Mesenchymal stem cell (in vitro differentiated cells and primary cell): ENCODE measurements at places on chromosomes 6 and 20.

GRCh38 chr6:17491416-17492142 is 98.2 kb downstream of the CAP2 start:
- DNase-seq, result peak; percentile 57

GRCh38 chr20:57922706-57923105 is 212.9 kb upstream of the PMEPA1 start:
- DNase-seq, result no peak

DNA sequence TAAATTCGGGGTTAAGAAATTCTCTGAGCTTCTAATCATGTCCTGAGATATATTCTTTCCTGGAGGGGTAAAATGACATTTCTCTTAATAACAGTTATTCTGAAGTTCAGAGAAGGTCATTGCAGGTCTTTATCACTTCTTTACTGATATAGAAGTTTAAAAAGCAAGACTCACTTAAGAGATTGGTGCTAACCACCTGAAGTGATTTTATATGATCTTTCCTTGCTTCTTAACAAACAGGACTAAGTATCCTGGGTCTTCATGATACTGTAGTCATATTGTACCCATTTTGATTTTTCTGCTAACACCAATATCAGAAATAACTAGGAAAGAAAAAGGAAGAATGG is 39.3 kb upstream of the PRDM1 start:
- DNase-seq, result no peak

DNA sequence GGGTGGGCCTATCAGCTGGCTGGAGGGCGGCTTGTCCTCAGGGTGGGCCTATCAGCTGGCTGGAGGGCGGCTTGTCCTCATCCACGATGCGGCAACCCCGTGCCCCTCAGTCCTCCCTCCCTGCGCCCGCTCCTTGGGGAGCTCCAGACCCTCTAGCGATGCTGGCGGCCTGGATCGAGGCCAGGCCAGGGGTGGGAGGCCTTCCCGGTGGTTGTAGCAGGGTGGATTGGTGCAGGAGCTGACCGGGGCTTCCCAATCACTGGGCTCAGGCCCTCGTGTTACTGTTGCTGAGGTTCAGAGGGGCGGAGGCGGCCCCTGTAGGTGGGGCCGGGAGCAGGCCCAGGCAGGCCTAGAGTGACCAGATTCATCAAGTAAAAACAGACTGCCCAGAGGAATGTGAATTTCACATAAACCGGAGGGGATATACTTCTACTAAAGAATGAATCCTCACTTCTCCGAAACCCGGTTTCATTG is 8.8 kb downstream of the SLC17A9 start:
- DNase-seq, result no peak

DNA sequence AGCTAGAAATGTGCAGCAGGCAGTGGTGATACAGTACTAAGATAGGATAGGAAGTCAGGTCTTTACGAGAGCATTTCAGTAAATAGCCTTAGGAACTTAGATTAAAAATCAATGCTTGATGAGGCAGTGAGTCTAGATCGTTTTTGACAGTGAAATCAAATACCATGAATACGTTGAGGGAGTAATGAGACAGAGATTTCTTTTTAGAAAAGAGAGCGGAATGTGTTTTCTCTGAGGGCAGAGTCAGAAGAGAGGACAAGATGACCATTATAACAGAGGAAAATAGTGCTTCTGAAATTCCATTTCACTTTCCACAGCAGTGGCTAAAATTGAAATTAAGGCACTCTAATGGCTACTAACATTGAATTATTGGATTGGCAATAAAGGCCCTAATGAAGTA is 339.6 kb downstream of the UTRN start:
- DNase-seq, result no peak

- DNase-seq, result no peak
These were observed 37.8 kb downstream of the SERPINB1 start for GRCh38 chr6:2803731-2804429.

GRCh38 chr6:64439274-64439673 is 803.7 kb downstream of the PHF3 start:
- no peak for DNase-seq

- DNase-seq, result no peak
These were observed 172.1 kb upstream of the HTR1E start for GRCh38 chr6:86765211-86765610.

GRCh38 chr6:2739335-2739734 is 11.4 kb downstream of the MYLK4 start:
- DNase-seq, result peak; percentile 94

- DNase-seq, result no peak
These were observed 314.7 kb upstream of the NOX3 start for GRCh38 chr6:155770313-155770712.

- DNase-seq, result peak; percentile 83
These were observed at the start of gene LAMA2 for GRCh38 chr6:128882991-128883611. LAMA2 (plus strand) TSS chr6:128883138; CDS start chr6:128883246, 108 bp downstream.

DNA sequence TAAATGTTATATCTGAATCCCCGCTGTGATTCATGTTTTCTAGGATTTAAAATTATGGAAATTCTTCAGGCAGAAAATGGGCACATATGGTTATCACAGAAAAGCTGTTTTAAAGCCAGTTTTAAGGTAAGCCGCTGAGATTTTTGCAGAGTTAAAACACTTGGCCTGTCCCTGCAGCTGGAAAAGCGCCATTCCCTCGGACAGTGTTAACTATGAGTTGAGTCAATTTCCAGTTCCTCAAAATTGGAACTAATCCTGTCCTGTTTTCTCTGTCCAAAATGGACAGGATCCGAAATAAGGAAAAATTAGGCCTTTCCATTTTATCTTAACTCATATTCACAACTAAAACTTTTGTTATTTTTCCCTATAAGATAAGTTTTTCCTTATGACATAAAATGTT is 225.2 kb downstream of the SAMD5 start:
- no peak for DNase-seq

GRCh38 chr6:159056432-159056831 is 11.6 kb upstream of the TAGAP start:
- DNase-seq, result no peak

DNA sequence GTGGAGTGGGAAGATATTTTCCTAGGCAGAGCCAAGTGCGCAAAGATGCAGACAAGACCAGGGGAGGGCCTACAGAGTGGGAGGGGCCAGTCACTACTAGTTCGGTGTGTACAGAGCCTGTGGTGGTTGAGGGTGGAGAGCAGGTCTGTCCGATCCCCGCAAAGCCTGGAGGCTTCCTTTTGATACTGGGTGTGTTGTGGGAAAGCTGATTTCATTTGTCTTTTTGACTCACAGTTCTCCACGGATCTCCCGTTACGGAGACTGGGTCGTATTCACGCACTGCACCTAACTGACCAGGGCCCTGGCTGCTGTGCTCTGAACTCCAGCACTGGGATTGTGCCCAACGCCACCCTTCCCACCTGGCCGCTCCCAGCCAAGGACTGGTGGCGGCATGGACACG is 1.4 kb upstream of the TIAM2 start:
- no peak for DNase-seq

DNA sequence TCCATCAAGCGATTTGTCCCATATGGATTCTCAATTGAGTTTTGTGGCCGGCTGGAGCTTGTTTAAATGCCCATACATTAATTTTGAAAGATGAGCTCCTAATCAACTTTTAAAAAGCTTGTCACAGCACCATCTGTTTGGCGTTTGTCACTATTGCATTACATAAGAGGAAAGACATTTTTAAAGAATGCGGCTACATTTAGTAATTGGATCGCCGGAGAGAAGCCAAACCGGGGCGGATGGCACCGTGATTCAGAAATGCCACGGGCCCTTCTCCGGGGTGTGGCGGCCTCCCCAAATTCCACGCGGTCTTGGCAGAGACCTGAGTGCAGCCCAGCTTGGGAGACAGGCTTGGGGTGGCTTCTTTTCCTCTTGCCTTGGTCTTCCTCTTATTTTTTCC is 67.7 kb upstream of the ZNFX1 start:
- DNase-seq, result peak; percentile 8

- DNase-seq, result no peak
These were observed 145.5 kb upstream of the LAMP5 start for GRCh38 chr20:9368893-9369292.

GRCh38 chr6:116714296-116714695 is 33.3 kb downstream of the KPNA5 start:
- DNase-seq, result no peak

DNA sequence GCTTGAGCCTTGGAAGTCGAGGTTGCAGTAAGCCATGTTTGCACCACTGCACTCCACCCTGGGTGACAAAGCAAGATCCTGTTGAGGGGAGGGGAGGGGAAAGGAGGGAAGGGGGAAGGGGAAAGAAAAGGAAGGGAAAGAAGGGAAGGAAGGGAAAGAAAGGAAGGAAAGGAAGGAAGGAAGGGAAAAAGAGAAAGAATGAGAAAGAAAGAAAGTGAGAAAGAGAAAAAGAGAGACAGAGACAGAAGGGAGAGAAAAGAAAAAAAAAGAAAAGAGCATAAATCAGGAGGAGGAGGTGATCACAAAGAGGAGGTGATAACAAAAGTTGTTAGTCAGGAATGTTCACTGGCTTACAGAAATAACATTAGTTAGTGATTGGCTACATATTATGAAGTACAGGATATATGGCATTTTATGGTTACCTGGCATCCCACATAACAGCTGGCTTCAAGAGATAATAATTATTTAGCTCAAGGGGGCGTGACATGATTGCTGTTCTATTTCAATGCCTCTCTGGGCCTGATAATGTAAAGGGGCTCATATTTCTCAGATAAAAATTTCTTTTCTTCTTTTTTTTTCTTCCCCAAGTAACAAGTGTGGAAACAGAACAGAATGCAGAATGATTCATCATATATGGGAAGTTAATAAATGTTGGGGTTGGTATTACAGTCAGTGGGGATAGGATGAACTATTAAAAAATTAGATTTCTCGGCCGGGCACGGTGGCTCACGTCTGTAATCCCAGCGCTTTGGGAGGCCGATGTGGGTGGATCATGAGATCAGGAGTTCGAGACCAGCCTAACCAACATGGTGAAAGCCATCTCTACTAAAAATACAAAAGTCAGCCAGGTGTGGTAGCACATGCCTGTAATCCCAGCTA is 27.1 kb downstream of the SAMHD1 start:
- no peak for DNase-seq

- no peak for DNase-seq
These were observed 809 bp upstream of the NOL7 start for GRCh38 chr6:13614126-13614925.

DNA sequence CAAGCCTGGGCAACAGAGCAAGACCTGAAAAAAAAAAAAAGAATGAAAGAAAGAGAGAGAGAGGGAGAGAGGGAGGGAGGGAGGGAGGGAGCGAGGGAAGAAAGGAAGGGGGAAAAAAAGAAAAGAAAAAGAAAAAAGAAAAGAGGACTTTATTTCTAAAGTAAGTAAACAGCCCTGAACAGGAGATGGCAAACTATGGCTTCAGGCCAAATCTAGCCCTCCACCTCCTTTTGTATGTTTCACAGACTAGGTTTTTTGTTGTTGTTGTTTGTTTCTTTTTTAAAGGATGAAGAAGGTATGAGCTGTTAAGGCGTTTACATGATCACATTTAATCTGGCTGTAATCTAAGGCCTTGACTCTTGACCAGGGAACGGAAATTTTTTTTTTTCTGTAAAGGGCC is 711.1 kb upstream of the NRSN1 start:
- DNase-seq, result no peak

DNA sequence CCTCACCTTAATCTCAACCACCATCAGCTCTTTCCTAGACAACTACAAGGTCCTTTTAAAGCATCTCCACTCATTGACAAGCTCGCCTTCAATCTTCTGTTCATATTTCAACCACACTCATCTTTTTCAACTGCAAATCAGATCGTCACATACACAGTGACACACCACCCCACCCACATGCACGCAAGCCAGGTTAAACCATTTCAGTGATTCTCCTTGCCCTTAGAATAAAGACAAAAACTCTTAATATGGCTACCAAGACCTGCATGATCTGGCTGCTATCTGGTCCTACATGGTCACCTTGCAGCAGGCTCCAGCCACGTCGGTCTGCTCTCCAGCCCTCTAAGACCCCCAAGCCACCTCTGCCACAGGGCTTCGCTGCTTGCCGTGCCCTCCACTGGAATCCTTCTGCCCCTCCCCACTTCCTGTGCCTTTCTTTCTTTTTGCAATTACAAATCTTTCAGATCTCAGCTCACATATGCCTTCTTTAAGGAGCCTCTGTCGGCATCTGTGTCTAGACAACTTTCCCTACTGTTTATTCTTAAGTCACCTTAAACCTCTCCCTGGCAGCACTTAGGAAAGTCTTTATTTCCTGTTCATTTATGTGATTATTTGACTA is 507.3 kb upstream of the ARID1B start:
- no peak for DNase-seq

DNA sequence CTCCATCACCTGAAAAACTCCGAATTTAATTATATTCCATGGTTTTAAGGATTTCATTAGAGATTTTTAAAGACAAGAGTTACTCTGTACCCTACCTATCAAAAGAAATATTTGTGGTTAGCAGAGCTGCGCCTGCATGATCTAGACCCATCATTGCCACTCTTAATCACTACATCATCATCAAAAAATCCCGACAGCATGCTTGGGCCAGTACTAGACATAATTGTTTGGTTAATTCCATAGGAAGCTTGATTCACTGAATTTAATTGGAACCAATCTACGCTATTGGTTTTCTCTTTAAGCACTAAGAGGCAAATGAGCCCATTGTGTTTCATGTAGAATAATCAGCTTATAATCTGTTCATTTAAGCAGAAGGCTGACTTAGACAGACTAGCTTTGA is 33.4 kb upstream of the RNF217 start:
- no peak for DNase-seq

- peak; percentile 65 for DNase-seq
These were observed 80.4 kb downstream of the ARID1B start for GRCh38 chr6:156857573-156857972.

DNA sequence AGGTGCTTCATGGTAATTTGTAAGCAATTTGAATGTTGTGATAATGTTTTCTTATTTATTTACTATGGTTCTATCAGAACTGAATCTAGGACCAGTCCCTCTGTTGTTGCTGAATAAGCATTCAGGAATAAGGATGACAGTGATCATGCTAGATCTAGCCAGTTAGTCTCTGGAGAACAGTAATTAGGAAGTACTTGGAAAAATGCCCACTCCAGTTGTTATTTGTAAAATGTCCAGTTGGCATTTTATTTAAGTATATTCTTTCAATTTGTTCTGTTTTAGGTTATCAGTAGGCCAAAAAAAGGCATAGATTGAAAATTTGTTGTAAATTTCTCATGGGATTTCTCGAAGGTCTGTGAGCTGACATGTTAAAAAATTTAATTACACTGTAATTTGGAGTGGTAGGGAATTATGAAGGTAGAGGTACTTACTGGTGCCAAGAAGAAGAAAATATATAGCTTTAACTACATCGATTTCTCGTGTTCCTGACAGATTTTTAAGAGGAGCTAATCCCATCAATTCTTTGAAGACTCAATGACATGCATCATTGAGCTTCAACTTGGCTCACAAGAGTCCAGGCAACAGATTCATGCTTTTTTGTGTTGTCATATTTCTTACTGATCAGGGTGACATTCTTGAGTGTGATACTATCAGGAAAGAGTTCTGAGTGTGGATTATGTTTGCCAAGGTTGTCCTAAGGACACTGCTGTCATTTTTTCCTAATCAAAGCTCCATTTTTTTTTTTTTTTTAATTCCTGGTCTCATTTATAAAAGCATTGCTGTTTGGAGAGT is 177.3 kb downstream of the CARMIL1 start:
- no peak for DNase-seq

DNA sequence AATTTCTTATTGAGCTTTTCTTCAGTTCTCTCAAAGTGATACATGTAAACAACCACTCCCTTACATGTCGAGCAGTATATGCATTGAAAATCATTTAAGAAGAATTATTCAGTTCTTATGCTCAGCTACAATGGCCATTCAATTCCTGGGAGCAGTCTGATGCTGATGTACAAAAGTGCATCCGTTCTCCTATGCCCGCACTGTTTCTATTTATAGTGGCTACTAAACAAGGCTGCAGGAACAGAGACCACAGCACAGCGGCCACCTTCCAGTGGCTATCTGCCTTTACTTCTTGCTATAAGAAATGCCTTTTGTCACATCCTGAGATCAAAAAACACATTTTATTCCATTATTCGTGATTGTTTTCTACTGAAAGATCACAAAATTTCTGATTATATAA is 82.2 kb downstream of the FHL5 start:
- no peak for DNase-seq
